CD4-positive, alpha-beta T cell (primary cell): ENCODE measurements at places on chromosomes 2 and 18.

GRCh38 chr2:148375214-148375613, 269.3 kb upstream of the EPC2 start:
- no peak for DNase-seq

DNA sequence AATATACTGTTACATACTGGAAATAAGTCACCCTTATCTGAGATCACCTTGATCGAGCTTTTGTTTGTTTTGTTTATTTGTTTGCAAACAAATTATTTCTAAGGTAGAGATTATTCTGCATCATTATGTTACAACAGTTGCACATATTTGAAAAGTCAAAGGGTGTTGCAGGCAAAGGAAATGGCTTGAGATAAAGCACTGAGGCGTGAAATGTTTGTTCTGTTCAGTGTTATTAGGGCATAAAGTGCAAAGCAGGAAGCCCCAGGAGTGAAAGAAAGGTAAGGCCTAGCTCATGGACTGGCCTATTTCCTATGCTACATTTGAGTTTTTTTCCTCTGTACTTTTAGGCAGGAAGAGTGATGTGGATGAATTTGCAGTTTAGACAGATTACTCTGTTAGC, 1815.6 kb upstream of the LRRTM1 start:
- no peak for DNase-seq

- peak; percentile 48 for DNase-seq
Observed at GRCh38 chr2:169768262-169768995, 30.2 kb upstream of the SSB start.

- no peak for DNase-seq
Observed at GRCh38 chr2:68345129-68345875, 19.8 kb upstream of the PLEK start.

GRCh38 chr2:121454549-121455090, 76.1 kb upstream of the RNU4ATAC start:
- no peak for DNase-seq

DNA sequence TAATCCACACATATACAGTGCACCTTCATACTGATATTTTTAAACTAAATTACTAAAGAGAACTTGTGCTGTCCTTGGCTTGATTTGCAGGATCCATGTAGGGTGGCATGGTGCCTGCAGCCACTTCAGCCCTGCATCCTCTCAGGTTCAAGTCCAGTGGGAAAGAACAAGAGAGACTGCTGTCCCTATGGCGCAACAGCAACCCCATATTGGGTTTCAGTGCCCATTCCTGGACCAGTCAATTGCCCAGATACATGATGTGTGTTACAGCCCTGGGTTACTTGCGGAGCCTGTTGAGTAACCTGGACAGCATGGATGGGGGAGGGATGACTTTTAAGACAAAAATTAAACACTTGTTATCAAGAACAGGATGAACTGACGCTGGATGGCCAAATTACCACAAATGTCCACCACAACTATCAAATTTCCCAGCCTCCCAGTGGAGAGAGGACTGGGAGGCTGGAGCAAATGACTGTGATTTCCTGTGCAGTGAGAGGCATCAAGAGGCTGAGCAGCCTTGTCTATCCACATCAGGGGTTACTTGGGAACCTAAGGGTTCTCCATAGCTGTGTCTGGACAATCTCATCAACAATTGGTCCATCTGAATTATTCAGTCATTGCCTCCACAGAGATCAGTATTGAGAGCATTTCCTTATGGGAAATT, 162.0 kb downstream of the CAPN13 start:
- DNase-seq = no peak

DNA sequence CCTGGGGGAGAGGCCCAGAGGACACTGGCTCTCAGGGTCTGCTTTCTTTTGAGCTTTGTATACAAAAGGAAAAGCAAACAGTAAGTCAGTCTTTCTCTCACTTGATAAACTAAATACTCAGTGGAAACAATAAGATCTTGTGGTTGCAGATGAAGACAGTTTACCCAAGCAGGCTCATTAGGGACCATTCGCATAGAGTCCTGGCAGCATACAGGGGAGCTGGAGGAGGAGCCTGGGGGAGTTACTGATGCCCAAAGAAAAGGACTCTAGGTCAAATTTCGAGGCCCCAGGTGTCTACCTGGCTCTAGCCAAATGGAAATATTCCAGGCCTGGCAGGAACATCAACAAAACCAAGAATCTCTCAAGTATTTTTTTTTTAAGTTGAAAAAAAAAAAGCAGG, 225.3 kb downstream of the CNTNAP5 start:
- no peak for DNase-seq

GRCh38 chr18:25284861-25285550, 67.0 kb downstream of the ZNF521 start:
- DNase-seq = no peak

GRCh38 chr2:207881902-207882301, 112.2 kb upstream of the FZD5 start:
- no peak for DNase-seq

- DNase-seq = no peak
Observed at GRCh38 chr2:48448274-48449061, 81.5 kb upstream of the STON1 start.

DNA sequence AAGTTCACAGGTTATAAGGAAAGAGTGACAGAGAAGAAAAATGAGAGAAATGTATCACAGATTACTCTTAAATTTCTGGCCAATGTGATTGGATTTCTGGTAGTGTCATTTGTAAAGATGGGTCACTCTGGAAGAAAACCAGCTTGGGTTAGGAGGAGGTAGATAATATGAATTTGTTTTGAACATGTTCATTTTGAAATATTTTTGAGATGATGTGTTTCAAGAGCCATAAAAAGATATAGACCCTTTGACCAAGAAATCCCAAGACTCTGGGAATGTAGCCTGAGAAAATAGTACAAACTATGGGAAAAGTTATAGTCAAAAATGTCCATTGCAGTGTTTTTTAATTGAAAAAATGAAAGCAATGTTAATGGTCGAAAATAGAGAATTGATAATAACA, 70.7 kb downstream of the CALCRL start:
- no peak for DNase-seq

DNA sequence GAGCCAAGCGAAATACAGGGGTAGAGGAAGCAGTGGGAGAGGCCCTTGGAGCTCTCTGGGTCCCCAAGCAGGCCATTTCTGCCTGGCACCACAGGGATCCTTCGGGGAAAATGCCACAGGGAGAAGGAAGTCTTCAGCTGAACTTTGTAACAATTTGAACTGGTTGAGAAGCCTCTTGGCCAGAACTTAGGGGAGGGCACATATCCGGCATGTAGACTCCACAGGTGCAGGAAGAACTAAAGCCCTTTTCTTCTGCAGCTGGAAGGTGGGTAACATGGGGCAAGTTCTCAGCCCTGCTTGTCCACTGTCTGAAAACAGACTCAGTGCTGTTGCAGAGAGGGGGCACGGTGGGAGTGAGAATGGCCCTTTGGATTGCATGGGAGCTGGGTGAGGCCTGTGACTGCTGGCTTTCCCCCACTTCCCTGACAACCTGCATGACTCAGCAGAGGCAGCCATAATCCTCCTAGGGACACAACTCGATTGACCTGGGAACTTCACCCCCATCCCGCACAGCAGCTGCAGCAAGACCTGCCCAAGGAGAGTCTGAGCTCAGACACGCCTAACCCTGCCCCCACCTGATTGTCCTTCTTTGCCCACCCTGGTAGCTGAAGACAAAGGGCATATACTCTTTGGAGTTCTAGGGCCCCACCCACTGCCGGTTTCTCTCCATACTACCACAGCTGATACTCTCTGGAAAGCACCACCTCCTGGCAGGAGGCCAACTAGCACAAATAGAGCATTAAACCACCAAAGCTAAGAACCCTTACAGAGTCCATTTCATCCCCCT, 101.6 kb upstream of the FAM136A start:
- no peak for DNase-seq

GRCh38 chr2:187541086-187542085, 12.8 kb downstream of the TFPI start:
- no peak for DNase-seq

DNA sequence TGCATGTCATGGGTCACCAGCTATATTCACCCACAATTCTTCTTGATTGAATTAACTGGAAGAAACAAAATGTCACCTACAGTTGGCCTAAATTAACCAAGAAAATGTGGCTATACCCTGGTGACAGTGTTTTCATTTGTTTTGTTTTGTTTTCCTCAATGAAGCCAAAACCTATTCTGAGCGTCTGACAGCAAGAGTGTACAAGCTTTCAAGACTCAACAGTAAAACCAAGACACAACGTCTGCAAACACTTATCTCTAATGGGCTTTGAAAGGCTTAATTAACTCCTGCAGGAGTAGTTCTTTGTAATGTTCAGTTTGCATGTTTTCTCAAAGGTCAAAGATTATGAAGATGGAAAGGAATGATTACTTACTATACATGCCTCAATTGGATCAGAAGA, 827.6 kb upstream of the KLHL29 start:
- no peak for DNase-seq

- DNase-seq = no peak
Observed at GRCh38 chr2:9406529-9407362, 16.6 kb downstream of the ITGB1BP1 start.

DNA sequence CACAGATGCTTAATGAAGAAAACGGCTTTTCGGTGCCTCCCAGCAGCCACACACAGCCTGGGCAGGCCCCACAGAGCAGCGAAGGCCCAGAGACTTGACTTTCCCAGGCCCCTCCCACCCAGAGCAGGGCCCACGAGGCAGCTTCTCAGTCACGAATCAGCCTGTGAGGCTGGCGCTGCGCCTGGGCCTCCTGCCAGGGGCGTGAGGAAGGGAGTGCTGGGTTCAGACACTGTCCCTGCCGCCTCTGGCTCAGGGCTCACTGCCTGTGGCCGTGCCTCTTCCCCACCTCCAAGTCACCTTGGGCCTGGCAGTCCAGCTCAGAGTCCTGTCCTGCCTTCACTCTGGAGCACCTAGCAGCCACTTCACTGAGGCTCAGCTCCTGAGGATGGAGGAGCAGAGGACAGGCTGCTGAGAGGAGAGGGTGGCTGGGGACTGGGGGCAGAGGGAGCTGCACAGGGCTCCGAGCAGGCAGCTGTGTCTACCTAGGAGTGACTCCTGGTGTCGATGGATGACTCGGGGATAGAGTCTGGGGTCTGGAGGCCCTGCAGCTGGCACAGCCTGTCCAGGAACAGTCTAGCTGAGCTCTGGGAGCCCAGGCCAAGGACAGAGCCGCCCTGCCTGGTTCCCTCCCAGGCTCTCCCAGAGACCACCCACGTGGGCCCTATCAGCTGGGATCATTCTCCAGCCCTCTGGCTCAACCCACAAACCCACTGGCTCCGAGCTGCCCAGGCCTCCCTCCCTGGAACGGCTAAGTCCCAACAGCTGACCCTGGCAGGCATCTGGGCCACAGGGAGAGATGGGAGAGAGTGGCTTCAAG, 36.4 kb upstream of the FOSL2 start:
- DNase-seq = no peak

DNA sequence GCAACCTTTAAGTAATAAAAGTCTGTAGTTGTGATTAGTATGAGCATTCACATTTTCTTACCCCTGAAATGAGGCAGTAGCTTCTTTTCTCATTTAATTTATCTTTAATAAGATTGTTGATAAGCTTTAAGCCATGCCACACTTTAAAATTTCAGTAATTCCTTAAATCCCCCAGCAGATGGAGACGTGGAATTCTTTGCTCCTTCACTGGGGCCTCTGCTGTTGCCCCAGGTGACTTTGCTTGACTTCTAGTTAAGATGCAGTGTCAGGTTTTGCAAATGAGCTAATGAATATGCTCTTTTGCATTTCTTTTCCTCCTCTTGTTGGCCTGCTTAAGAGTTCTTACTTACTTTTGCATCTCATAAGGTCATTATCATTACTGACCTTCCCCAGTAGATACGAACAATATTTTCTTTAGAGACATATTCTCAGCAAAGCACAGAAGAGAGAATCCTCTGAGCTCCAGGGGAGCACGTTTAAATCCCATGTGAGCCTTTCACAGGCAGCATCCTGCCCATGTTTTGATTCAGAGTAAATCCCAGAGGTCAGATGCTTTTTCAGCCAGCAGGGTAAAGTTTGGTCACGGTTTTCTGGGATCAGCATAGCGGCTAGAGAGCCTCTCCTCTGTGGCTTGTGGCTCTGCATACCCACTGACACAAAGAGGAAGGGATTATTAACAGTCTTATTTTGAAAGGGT, 222.9 kb downstream of the PTPRM start:
- DNase-seq = no peak

DNA sequence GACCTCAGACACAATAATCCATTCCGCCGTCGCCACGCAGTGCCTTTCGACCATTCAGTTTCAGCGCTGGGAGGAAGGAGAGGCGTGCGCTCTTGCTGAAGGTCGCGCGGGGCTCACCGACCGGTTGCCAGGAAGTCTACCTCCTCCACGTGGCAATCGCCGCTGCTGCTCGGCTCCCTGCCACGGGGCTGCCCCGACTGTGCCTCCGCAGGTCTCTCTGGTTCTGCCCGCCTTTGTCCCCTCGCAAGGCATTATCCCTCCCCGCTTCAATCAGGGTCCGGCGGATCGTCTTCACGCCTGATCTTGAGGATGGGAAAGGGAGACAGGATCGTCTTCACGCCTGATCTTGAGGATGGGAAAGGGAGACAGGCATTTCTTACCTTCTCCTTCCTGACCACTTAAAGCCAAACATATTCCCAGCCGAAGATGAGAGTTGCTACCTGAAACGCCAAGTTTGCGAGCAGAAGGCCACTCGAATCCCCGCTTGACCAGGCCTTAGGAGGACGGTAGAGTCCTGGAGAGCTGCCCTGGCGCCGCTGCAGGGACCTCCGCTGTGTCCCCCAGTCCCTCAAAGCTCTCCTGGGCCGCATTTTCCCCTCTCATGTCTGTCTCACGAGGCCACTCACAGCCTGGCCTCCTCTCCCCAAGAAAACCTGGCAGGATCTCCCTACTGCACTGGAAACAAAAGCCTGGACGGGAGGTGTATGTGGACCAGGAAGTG, 4.3 kb upstream of the GPR45 start:
- DNase-seq = peak; percentile 7

GRCh38 chr2:53087262-53087873, 680.2 kb upstream of the CHAC2 start:
- DNase-seq = no peak

DNA sequence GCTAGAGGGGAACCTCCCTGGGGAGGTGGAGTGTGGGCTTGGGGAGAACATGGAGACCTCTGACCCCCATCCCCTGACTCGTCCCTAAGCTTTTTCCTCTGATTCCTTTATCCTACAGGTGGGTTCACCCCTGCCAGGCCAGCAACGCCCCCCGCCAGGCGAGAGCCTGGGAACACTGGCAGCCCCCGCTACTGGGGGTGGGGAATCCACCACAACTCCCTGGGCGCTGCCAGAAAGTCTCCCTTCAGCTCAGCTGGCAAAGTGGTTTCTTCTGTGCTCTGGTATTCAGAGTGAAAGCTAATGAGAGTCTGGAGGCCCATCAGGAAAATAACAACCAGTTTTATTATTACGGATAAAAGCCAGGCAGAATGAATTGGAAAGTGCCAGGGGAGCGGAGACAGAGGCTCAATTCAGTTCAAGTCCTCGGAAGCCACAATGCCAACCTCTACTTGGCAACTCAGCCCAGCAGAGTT, 2.8 kb downstream of the DIPK1C start:
- no peak for DNase-seq

- DNase-seq = no peak
Observed at GRCh38 chr2:241065355-241065803, 36.7 kb downstream of the MTERF4 start.
